Calu3 (cell line): ENCODE measurements at places on chromosomes 2 and 18. TPM values are rescaled to one million over a fixed set of nuclear protein-coding genes. Genes with fewer than 3 reads are reported as not detected.

The REG3A gene
- not detected in 2 replicates for total RNA-seq

The GAREM1 gene
- total RNA-seq = 17.0 and 19.3 TPM in 2 replicates

The BCL11A gene
- total RNA-seq = 8.1 and 8.5 TPM in 2 replicates

The AGXT gene
- total RNA-seq = not detected in 2 replicates

The MYO3B gene
- total RNA-seq = 5.0 and 7.1 TPM in 2 replicates

The NFU1 gene
- total RNA-seq = 21.7 and 23.4 TPM in 2 replicates

The DNAJC5G gene
- not detected in 2 replicates for total RNA-seq

The PLGLB1 gene
- 1.8 TPM in 1 of 2 replicates, not detected in the other for total RNA-seq

The KATNAL2 gene
- total RNA-seq = 5.7 and 7.6 TPM in 2 replicates

The FOXD4L1 gene
- 0.92 and 1.0 TPM in 2 replicates for total RNA-seq

The GATA6 gene
- total RNA-seq = 54.6 and 58.4 TPM in 2 replicates

The LIPG gene
- total RNA-seq = 36.6 and 44.0 TPM in 2 replicates

The KDSR gene
- 53.3 and 59.3 TPM in 2 replicates for total RNA-seq

The PPP1R1C gene
- 2.0 and 2.7 TPM in 2 replicates for total RNA-seq

The FRZB gene
- total RNA-seq = 0.20 and 0.21 TPM in 2 replicates

The G6PC2 gene
- not detected in 2 replicates for total RNA-seq

The ASAP2 gene
- total RNA-seq = 75.1 and 78.6 TPM in 2 replicates

The GAL3ST2 gene
- total RNA-seq = 0.27 TPM in 1 of 2 replicates, not detected in the other
